ENCODE measurements at places on chromosomes 5 and 9.

DNA sequence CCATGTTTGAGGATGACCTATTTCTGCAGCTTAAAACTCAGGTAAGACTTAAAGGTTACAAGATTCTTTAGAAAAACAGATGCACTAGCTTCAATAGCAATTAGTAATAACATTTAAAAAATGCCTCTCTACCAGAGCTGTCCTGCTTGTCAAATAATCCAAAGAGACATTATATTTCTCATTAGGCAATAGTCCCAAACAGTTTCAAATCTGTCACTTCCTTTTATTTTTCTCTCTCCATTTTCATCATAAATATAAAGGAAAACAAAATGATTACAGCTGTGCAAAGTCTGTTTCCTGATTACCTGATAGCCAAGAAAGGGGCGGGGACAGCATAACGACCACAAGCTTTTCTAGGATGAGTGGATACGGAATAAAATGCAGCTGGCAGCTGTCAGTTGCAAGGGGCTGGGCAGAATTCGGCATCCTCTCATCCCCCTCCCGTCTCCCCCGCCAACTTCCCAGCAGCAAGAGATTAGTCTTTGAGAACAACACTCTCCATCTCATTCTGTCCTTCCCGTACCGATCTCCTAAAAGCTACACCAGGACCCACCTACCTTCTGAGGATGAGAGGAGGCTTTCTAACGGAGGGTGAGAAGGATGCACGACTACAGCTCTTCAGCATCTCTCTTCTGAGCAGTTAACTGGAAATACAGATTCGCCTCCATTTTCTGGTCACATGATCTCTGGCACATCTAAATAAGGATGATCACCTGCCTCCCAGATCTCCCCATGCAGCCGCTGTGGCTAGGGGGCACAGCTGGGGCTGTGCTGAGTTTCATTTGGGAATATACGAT lies 72.5 kb upstream of the PCA3 start:
- peak overlapping the region; percentile 16 for H3K4me3 ChIP-seq
- H3K36me3 ChIP-seq, result no peaks in the 10 kb centered on the region
- no peaks in the 10 kb centered on the region for H3K4me1 ChIP-seq
- no peaks in the 10 kb centered on the region for H3K27me3 ChIP-seq
- no peak overlapping the region for H3K27ac ChIP-seq

GRCh38 chr5:122312591-122313406 lies 762 bp downstream of the SNCAIP start:
- H3K27me3 ChIP-seq, result peaks cover 8% of the 10 kb centered on the region
- H3K4me3 ChIP-seq, result peak overlapping the region; percentile 77
- DNase-seq, result peak; percentile 11
- no peaks in the 10 kb centered on the region for H3K4me1 ChIP-seq
- no peaks in the 10 kb centered on the region for H3K36me3 ChIP-seq

GRCh38 chr5:161372682-161373344 lies 173.7 kb downstream of the GABRB2 start:
- no peak overlapping the region for H3K4me3 ChIP-seq
- no peak for DNase-seq

- H3K27me3 ChIP-seq, result no peaks in the 10 kb centered on the region
- no peaks in the 10 kb centered on the region for H3K36me3 ChIP-seq
- no peak overlapping the region for H3K4me3 ChIP-seq
Observed at GRCh38 chr9:87059772-87060171, 112.5 kb upstream of the GAS1 start.

DNA sequence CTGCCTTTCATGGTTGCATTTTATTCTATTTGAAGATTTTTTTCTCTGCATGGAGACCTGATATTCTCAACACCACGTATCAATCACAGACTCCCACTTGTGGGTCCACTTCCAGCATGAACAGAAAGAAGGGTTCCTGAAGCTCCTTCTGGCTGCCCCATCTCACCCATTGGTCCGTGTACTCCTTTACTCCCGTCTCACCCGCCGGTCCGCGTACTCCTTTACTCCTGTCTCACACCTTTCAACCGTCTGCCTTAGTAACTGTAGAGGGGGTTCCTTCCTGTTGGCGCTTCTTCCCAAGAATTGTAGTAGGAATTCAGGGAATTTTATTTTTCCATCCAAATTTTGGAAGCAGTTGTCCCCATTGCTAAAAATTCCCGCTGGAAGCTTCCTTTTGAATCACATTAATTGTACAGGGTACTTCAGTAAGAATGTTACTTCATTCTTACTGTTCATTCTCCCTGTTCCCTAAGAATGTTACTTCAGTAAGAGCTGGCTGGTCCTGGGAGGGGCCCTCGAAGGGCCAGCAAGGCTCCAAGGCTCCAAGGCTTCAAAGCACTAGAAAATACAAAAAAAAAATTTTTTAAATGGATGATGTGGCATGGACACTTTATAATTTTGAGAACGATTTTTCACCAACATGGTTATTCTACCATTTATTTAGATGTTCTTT lies 3.9 kb upstream of the LPCAT1 start:
- no peak overlapping the region for H3K27ac ChIP-seq
- peaks cover 3% of the 10 kb centered on the region for H3K4me1 ChIP-seq
- no peak overlapping the region for H3K4me3 ChIP-seq
- H3K27me3 ChIP-seq, result no peaks in the 10 kb centered on the region
- no peaks in the 10 kb centered on the region for H3K36me3 ChIP-seq

DNA sequence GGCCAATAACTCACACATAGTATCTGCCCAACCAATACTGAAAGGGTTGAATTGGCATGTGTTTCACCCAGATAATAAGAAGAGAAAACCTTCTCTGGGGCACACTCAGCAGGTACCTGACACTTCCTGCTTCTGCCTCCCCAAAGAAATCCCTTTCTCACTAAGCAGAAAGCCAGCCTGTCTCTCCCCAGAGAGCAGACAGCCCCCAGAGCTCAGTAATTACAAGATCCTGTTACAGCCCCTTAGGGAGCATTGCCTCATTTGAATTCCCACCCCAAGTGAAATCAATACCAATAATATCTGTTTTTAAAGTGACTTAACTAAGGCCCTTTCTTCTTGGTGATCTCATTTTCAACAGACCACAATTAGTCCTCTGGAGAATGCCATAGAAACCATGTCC lies 38.5 kb upstream of the FOXI1 start:
- no peaks in the 10 kb centered on the region for H3K4me1 ChIP-seq
- no peak for DNase-seq
- H3K27me3 ChIP-seq, result no peaks in the 10 kb centered on the region
- no peak overlapping the region for H3K4me3 ChIP-seq

DNA sequence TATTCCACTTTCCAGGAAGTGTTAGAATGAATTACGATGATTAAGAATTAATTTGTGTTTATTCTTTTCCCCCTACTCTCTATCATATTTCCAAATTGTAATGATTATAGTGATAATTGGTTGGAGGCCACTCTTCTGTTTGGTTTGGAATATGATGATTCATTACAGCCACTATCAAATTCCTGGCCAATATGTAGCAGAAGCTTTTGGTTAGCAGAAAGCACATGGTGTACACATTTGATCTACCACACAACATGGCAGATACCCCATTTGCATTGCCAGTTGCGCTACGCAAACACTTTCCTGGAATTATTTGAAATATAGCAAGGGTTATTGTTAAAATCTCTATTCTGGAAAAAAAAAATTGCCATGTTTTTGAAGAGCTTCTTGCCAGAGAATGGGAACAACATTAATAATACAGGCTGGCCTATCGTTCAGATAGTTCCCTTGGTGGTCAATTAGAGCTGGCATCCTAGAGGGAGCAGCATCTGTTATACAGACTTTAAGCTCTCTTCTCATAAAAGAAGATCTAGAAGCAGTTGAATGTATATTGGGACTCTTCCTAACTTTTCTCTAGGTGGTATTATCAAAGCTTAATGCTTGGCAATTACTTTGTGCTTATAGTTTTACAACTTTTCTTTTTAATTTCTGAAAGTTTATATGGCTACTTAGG lies 455.0 kb upstream of the ACTBL2 start:
- H3K4me3 ChIP-seq, result no peak overlapping the region
- H3K27ac ChIP-seq, result no peak overlapping the region
- DNase-seq, result no peak
- H3K4me1 ChIP-seq, result no peaks in the 10 kb centered on the region
- H3K36me3 ChIP-seq, result no peaks in the 10 kb centered on the region

Measured in tibial nerve (tissue), 4 donors.